ENCODE measurements at places on chromosomes 16 and 17.

DNA sequence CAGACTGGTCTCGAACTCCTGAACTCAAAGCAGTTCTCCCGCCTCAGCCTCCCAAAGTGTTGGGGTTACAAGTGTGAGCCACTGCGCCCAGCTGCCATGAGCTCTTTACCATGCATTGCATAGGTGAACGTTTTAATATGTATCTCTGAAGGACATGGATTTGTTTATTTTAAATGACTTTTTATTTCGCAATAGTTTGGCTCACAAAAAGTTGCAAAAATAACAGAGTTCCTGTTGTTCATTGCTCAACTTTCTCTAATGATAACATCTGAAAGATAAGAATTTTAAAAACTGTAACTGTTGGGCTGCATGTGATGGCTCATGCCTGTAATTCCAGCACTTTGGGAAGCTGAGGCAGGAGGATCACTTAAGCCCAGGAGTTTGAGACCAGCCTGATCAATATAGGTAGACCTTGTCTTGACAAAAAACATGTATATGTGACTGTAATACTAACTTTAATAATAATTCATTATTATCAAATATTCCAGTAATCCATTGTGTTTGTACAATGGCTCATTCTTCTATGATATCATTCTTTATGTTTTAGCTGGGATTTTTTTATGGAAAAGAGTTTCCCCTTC, 80.1 kb downstream of the ABCC1 start:
- DNase-seq: no peak

GRCh38 chr17:1461198-1461944, 5.3 kb upstream of the CRK start:
- DNase-seq: no peak

DNA sequence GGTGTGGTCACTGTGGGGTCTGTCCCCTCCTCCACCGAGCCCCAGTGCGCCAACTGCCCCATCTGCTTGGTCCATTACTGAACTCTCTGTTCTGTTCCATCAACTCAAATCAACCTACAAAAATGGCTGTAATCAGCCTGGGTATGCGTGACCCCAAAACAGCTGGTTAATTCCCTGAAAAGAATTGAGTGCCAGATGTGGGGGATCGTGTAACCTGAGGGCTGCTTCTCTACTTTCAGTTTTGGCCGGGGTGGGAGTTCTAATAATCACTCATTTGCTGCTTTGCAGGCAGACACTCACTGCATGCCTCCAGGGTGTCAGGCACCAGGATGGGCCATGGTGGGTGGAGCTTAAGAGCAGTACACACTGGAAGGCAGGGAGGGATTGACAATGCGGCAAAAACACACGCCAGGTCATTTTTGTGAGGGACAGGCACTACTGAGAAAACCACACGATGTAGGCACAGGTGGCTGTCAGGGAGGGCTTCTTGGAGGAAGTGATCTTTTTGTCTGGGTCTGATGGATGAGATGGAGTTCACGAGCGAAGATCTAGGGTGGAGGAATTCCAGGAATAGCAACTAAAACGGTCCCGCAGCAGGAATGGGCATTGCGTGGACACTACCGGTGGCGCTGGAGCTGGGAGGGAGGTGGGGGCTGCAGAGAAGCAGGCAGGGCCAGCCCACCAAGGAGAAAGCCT, 30.4 kb upstream of the SSTR5 start:
- DNase-seq: no peak

DNA sequence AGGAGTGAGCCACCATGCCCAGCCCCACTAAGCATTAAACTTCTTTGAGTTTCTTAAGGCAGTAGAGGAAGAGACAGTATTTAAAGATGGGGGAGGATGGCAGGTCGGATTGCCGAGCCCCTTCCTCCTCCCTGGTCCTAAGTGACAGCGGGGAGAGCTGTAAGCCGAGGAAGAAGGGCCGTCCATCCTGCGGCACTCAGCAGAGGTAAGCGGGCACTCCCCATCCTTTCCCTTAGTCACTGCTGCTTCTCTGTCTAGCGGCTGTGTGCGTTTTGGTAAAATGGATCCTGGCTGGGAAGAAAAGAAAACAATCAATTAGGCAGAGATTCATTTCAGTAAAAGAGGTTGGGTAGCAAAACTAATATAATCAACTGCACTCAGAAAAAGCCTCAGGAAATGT, 13.9 kb downstream of the DNAAF1 start:
- DNase-seq: no peak

Measured in activated CD4-positive, alpha-beta T cell treated with anti-CD3 and anti-CD28 coated beads for 1 hour (primary cell).